ENCODE measurements at places on chromosomes 13 and 19. TPM values are rescaled to one million over a fixed set of nuclear protein-coding genes. Genes with fewer than 3 reads are reported as not detected.

The CRX gene
- not detected for total RNA-seq

The CLASRP gene
- 31.4 TPM for total RNA-seq

The DOCK6 gene
- total RNA-seq, result 141 TPM

The NOVA2 gene
- total RNA-seq, result 11.1 TPM

The KL gene
- not detected for total RNA-seq

The PINLYP gene
- total RNA-seq, result 0.98 TPM

The KRTDAP gene
- not detected for total RNA-seq

The NKPD1 gene
- 0.65 TPM for total RNA-seq

The ARRDC5 gene
- not detected for total RNA-seq

The AXL gene
- total RNA-seq, result 319 TPM

The MYH14 gene
- total RNA-seq, result not detected

The ZNF578 gene
- 2.3 TPM for total RNA-seq

The C1QTNF9 gene
- total RNA-seq, result not detected

The ARMC6 gene
- total RNA-seq, result 48.7 TPM

The C19orf85 gene
- not detected for total RNA-seq

The LRP3 gene
- total RNA-seq, result 4.9 TPM

The C13orf42 gene
- not detected for total RNA-seq

The NCR1 gene
- not detected for total RNA-seq

All from vein endothelial cell (primary cell).